Activated CD4-positive, alpha-beta T cell treated with anti-CD3 and anti-CD28 coated beads for 36 hours (primary cell): ENCODE measurements at places on chromosomes 6 and 20. TPM values are rescaled to one million over a fixed set of nuclear protein-coding genes. Genes with fewer than 3 reads are reported as not detected.
A peak's percentile ranks its signal among the peaks of the same experiment; 100 is the strongest.

FAM83B gene
- total RNA-seq, result not detected

FAM162B gene
- total RNA-seq, result not detected

C6orf52 gene
- total RNA-seq, result 1.2 TPM

SLC17A2 gene
- total RNA-seq, result not detected

SAMD3 gene
- 1.8 TPM for total RNA-seq

SH3BGRL2 gene
- 0.40 TPM for total RNA-seq

DNA sequence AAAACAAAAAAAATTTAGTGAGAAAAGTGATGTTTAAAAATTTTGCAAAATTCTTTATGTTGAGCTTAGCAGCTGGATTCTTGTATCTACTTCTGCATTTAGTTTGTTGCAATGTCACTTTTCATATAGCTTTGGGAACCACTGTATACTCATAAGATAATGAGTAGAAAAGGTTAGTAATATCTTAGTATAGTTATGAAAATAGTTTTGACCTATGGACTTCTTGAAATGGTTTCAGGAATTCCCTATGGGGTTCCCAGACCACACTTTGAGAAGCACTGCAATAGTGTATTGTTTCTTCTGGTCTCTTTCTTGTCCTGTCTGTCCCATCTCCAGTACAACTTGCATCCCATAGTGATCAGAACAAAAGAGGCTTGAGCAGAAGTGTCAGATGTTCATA lies 29.4 kb downstream of the PPP1R16B start:
- no peak for DNase-seq

GRCh38 chr6:1792989-1793388 lies 183.3 kb downstream of the FOXC1 start:
- peak; percentile 48 for DNase-seq

DNA sequence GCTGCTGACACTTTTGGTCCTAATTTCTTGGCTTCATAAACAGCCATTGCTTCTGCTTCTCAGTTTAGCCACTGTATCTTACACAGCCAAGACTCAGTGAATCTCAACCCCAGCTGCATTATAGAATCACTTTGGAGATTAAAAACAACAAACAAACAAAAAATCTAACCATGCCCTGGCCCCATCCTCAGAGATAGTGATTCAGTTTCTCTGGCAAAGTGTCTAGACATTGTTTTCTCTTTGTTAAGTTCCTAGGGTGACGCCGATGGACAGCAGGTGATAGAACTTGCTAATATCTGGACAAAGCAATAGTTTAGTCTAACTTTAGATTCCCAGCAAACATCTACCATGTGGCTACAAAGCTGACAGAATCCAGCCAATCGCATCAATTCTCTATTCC lies 2.9 kb downstream of the ADGRF5 start:
- DNase-seq, result no peak

DNA sequence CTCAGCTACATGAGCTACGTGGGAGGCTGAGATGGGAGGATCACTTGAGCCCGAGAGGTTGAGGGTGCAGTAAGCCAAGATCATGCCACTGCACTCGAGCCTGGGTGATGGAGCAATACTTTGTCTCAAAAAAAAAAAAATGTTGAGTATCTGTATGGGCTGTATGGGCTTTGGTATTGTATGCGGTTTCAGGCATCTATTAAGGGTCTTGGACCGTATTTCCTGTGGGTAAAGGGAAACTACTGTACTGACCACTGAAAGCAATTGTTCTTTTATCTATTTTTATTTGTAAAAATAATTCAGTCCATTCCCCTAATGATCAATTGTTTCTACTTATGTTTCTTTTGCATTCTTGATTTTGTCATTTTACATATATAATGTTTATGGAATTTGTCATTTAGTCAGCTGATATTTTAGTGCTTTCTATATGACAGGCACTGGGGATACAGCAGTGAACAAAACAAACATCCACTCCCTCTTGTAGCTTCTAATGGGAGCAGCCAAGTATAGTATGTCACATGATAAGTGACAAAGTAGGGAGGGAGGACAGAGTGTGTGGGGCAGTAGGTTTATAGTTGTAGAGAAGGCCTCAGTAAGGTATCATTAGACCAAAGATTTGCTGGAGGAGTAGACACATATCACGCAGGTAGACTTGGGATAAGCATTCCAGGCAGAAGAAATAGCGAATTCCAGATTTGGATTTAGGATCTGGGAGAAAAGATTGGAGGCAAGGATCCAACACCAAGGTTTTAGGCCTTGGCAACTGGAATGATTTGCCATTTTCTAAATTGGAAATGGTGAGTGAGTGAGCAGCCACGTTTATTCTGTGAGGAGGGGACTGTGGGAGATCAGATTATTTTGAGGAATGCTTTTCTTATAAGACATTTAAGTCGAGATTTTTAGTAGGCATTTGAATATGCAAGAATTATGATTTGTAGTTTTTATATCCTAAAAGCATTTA lies 6.0 kb downstream of the PCMT1 start:
- DNase-seq, result no peak

DNA sequence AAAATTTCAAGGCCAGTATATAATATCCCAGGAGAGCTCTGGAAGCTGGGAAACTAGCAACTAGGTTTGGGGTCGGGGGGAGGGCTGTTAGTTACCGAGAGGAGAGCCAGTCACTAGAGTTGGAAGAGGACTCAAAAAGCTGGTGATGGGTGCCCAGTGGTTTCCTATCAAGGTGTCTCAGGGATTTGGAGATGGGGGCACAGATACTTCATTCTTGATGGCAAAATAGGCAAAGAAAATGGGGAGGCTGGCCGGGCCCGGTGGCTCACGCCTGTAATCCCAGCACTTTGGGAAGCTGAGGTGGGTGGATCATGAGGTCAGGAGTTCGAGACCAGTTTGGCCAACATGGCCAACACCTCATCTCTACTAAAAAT lies 805 bp downstream of the PHF1 start:
- DNase-seq, result no peak

DNA sequence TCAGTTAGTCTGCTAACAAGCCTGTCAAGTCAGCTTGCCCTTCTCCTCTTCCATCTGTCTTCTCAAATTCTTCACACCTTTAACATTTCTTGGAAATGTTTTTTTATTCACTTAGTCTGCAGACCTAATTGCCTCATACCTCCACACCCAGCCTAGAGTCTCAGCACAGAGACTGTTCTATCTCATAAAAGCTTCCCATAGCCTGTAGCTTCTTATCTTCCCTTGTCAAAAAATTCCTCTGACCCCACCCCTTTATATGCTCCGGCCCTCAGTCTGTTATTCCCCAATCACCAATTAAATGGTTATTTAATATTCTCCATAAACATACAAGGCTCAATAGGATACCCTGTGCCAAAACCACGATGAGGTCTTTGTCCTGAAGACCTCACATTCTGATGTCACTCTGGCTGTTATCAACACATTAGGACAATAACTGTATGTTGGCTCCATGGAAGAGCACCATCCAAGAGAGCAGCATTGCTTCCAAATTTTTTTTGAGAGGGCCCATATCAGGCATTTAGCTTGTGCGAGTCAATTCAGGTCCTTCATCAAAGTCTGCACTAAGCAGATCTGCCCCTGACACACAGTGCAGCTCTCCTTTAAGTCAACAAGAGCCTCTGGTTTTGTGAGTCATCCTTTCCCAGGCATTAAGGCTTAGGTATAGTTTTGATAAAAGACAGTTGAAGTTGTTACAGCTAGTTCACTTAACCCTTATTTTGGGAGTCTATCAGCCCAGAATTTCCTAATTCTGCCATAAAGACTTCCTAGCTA lies 83.2 kb upstream of the TBX18 start:
- no peak for DNase-seq

DNA sequence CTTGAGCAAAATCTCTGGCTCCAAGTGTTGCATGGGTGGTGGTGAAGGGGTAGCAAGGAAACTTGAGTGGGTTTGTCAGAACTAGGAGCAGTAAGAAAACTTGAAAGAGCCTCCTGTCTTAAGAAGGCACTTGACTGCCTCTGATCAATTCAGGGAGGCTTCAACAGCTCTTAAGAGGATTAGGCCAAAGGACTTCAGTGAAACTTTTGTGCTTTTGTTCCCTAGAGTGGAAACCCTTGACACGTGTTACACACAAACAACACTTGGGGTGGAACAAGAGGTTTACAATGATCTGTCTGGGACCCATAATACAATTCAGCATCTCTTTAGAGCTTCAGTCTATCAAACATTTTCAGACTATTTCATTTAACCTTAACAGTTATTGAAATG lies 80.1 kb upstream of the ARMC2 start:
- no peak for DNase-seq

DNA sequence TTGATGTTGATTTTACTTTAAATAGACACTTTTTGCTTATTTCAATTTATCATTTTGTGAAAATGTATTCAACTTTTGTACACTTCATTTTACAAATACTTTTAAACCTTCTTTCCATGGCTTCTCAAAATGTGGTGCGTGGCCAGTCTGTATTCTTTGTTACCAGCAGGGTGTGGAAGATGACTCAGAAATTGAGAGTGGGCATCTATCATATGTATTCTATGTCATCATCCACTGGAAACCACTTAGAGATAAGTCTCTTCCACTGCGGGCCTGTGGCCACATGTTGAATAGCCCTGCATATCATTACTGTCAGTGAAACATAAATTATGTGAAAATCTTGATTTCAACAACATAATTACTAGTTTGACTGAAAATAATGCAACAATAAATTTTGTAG lies 52.6 kb upstream of the MC3R start:
- DNase-seq, result no peak

DNA sequence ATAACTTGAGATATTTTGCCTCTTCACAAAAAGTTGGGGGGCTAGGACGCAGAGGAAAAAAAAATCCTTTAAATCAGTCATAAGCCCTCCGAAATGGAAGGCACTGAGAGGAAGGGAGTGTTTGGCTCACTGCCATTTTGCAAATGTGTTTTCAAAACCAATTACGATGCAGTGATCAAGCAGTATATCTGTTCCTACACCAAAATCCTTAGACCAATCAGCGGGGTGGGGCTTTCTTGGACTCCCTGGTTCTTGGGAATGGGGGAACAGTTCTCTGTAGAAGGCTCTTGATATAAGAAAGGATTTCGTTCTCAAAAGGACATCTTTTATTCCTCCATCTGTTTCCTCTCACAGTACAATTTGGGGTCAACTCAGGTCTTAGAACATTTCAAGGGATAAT lies 478.6 kb upstream of the JARID2 start:
- no peak for DNase-seq

DNA sequence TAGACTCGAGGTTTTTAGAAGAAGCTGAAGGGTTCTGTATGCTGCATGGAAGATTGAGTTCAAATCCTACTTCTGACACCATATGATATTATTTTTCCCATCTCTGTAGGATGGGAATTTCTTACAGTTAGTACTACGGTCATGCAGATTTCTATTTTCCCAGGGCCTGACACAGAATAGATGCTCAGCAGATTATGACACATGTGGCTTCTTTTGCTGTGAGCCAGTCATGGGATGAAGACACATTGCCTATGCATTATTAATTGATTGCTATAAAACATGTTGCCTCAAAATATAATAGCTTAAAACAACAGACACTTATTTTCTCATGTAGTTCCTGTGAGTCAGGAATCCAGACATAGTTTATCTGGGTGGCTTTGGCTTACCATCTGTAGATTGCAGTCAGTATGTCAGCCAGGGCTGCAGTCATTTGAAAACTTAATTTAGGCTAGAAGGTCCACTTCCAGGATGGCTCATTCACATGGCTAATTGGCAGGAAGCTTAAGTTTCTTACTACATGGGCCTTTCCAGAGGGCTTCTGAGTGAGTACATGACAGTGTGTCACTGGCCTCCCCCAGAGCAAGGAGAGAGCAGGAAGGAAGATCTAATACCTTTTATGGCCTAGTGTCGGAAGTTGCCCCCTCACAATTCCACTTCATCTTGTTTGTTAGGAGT lies 29.5 kb downstream of the TOP1 start:
- DNase-seq, result peak; percentile 55

DNA sequence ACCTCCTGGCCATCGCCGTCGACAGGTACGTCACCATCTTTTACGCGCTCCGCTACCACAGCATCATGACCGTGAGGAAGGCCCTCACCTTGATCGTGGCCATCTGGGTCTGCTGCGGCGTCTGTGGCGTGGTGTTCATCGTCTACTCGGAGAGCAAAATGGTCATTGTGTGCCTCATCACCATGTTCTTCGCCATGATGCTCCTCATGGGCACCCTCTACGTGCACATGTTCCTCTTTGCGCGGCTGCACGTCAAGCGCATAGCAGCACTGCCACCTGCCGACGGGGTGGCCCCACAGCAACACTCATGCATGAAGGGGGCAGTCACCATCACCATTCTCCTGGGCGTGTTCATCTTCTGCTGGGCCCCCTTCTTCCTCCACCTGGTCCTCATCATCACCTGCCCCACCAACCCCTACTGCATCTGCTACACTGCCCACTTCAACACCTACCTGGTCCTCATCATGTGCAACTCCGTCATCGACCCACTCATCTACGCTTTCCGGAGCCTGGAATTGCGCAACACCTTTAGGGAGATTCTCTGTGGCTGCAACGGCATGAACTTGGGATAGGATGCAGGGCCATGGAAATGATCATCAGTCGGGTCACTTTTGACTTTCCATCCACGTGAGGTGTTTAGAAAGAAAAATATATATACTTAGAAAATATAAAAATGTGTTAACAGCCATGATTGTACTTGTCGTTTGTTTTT lies 868 bp downstream of the MC3R start:
- peak; percentile 63 for DNase-seq

GRCh38 chr20:51529758-51530157 lies 12.8 kb downstream of the NFATC2 start:
- peak; percentile 91 for DNase-seq

- DNase-seq, result peak; percentile 16
Observed at GRCh38 chr20:64224351-64225170, 31.0 kb upstream of the PCMTD2 start.

DNA sequence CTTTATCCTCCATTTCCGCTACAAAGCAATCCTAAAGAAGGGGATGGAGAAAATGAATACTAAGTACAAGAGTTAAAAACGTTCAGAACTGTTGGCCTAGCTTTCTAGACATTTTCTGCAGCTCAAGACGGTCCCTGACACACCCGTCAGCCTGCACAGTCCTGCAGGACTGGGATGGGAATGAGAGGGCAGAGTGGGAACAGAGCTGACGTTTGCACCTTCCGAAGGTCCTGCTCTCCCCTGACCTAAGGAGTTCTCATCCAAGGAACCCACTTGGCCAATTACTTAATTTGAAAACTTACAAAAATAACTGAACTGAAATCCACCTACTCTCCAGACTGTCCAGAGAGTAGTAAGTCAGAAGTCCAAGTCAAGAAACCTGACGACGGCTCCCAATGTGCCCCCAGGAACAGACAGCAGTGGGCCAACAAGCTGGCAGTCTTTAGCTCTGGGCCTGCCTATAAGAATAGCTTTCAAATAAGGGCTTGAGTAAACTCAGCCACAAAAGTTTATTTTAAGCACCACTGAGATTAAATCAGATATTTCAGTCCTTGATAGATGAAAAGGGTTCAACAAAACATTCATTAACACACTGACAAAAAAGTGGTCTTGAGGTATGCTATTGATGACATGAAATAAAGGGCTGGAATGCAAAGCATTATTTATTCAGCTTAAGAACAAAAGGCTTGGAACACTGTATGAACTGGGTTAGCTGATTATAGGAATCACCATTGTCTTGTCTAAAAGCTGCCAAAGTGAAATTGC lies 76.8 kb downstream of the CNKSR3 start:
- DNase-seq, result no peak
